ENCODE measurements at places on chromosomes 3 and 15.

DNA sequence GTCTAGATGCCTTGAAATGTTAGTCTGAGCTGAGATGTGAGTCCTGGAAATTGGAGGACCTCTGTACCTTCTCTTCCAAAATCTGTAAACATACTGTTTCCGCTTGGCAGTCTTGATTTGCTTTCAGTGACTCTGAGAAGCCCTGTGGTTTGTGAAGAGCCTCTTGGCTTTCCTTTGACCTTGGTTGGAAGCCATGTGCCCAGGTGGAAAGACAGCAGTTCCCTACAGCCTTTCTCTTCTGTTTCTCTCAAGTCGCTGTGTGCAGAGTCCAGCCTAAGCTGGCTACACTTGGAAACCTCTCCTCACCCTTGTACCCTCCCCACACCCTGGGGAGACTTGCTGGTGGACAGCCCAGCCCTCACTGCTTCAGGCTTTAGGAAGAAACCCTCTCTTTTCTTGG lies 129.8 kb upstream of the CTDSPL start:
- no peak for DNase-seq

- no peak for DNase-seq
Observed at GRCh38 chr3:70646635-70647034, 334.2 kb upstream of the MDFIC2 start.

DNA sequence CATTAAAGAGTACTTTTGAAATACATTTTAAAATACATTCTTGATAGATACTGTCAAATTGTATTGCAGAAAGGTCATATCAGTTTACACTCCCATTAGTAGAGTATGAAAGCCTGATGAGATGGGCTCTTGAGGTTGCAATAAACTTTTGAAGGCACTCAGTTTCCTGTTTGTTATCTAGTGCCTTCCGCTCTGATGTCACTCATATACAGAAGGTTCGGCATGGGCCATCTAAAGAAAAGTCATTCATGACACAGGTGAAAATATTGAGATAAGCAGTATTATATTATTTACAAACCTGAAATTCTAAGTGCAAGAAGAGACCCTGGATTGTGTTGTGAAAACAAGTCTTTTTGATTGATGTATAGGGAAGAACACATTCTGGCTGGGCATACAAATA lies 36.5 kb upstream of the DENND4A start:
- no peak for DNase-seq

GRCh38 chr15:48475600-48476395 lies 144.6 kb downstream of the DUT start:
- DNase-seq, result no peak

- peak; percentile 46 for DNase-seq
Observed at GRCh38 chr3:71956069-71956340, 171.1 kb upstream of the PROK2 start.

GRCh38 chr15:75639191-75639708 lies 774 bp downstream of the IMP3 start:
- DNase-seq, result no peak

GRCh38 chr3:61674596-61674995 lies 113.2 kb downstream of the PTPRG start:
- DNase-seq, result no peak

DNA sequence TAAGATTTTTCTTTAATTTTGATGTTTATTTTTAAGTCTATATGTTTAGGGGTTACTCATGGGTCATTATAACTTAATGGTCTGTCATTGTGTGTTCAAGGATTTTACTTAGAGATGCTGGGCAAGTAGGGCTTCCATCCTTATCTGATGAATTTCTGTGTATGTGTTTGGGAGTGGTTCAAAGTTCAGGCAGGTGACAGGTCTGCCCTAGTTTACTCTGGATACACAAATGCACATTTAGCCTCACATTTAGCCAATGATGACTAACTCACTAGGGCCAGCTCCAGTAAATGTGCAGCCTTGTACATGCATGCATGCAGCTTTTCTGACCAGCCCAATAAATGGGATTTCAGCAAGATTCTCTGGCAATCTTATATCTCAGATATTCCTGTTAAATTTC lies 554.1 kb downstream of the SI start:
- DNase-seq, result no peak

- DNase-seq, result no peak
Observed at GRCh38 chr15:49506341-49506740, 83.3 kb downstream of the FGF7 start.

DNA sequence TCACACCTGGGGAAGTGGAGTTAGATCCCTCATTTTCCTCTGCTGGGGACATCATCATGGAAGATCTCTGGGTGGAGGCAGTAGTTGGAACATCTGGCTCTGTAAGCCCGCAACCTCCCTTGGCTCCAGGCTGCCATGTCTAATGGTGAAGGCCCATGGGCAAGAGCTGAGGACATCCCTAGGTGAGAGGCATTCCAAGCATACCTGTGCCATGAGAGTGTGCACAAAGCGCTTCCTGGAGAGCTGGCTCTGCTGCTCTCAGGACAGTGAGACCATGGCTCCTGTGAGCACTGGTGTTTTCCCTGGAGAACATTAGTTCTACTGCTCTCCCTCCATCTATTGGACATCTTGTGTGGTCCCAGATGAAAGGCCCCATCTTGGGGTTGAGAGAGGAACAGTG lies 7.7 kb downstream of the MAPKAPK3 start:
- no peak for DNase-seq

DNA sequence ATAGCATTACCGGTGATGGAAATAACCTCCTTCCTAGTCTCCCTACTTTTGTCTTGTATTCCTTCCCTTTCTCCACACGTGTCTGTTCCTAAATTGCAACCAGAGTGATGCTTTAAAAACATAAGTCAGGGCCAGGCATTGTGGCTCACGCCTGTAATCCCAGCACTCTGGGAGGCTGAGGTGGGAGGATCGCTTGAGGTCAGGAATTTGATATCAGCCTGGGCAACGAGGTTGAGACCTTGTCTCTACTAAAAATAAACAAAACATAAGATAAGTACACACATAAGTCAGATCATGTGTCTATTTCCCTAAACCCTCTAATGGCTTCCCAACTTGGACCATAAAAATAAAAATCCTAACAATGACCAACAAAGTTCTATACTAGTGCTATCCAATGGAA lies 18.4 kb downstream of the ARMC8 start:
- DNase-seq, result no peak

GRCh38 chr3:20310629-20311028 lies 124.6 kb upstream of the SGO1 start:
- DNase-seq, result no peak

- peak; percentile 78 for DNase-seq
Observed at GRCh38 chr3:184740509-184741258, 28.8 kb upstream of the MAGEF1 start.

DNA sequence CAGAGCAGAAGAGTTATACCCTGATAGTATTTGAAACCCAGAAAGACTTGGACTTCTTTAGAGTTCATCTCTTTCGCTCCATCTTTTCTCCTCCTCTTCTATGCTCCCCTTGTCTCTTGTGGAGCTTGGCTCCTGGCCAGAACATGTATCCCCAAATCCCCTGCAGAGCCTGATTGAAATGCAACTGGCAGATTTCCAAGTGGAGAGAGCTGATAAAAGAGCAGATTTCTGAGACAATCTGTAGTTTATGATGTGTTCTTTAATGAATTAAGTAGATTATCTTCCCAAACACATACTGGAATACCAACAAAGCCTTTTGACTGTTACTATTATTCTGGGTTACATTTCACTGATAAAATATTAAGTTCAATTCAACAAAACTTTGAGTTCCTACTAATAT lies 33.4 kb downstream of the UNC13C start:
- no peak for DNase-seq

DNA sequence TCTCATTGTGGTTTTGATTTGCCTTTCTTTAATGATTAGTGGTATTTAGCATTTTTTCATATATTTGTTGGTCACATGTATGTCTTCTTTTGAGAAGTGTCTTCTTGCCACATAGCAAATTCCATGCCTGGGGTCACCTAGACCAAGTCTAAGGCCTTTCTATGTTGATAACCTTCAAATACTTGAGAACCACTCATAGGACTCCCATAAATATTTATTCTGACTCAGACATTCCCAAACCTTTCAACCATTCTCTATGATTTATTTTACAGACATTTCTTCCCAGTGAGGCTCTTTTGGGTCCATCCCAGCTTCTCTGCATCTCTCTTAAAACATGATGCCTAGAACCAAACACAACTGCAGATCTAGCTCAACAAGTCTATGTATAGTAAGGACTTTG lies 69.2 kb downstream of the ATP8B4 start:
- DNase-seq, result peak; percentile 53

- DNase-seq, result no peak
Observed at GRCh38 chr3:13223574-13224237, 150.5 kb upstream of the IQSEC1 start.

GRCh38 chr3:131553495-131554247 lies 50.9 kb upstream of the MRPL3 start:
- no peak for DNase-seq

GRCh38 chr3:195549931-195550519 lies 6.9 kb upstream of the PPP1R2 start:
- no peak for DNase-seq

GRCh38 chr3:9550999-9551398 lies 2.6 kb downstream of the LHFPL4 start:
- no peak for DNase-seq

DNA sequence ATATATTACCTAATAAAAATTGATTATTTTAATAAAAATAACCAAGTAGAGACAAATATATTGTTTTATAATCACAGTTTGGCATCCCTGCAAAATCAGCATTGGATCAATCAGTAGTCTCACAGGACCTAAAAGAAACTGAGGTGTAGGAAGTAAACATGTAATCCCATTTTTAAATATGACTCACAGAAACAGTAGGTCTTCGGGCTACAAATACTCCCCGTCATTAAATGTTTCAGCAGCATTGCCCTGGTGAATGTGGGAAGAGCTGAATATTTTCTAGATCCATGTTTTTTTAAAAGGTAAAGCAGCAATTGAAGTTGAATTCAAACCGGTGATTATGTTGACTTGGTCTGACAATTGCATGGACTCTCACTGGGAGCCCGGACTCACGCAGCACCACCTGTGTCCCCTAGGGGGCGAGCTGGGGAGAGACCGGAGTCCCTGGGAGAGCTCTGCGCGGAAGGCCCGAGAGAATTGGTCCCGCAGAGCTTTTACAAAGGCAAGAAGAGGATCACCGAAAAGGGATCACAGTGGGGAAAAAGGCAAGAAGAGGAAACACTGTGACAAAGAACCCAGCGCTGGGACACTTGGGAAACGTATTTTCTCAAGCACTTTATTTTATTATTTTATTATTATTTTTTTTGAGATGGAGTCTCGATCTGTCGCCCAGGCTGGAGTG lies 17.2 kb upstream of the USP3 start:
- peak; percentile 74 for DNase-seq

- no peak for DNase-seq
Observed at GRCh38 chr3:149235599-149236424, 14.2 kb upstream of the CP start.

DNA sequence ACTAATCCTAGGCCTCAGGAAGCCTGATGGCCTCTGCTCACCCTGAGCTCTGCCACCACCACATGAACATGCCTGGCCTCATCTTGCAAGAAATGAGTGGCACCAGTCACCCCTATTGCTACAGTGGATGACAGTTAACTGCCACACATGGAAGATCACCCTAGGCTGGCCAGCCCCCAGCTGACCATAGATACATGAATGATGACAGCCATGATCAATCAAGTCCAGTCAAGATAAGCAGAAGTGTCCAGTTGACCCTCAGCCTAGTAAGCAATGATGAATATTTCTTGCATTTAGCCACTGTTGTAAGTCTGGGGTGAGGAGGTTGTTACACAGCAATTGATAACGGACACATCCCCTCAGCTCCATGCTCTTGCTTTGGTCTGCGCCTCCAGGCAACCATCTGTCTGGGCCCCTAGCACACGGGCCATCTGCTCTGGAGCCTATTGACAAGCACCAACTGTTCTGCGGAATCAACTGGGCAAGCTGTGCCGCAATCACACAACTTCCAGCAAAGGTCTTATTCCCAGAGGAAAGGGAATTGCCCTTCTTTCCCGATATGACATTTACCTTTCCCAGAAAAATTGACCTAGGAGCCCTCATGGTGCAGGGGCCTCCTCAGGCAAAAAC lies 2.2 kb upstream of the LYZL4 start:
- DNase-seq, result no peak

DNA sequence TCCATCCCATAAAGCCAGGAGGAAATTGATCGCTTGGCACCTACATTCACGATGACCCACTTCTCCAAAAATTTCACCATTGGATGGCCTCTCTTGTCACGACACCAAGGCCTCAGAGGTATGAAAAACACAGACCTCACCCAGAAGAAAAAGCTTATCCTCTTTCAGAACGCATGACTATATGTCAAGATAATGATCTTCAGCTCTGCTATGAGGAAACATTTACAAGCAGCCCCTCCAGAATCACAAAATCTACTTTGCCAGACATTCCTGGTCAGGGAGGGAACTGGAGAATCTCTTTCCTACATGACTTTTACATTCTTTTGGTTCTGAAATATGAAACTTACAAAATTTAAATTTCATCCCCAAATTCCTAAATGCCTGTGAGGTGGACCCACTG lies 122.7 kb downstream of the WNT5A start:
- DNase-seq, result peak; percentile 84

- DNase-seq, result peak; percentile 20
Observed at GRCh38 chr15:84749111-84749991, 959 bp downstream of the ZNF592 start.

DNA sequence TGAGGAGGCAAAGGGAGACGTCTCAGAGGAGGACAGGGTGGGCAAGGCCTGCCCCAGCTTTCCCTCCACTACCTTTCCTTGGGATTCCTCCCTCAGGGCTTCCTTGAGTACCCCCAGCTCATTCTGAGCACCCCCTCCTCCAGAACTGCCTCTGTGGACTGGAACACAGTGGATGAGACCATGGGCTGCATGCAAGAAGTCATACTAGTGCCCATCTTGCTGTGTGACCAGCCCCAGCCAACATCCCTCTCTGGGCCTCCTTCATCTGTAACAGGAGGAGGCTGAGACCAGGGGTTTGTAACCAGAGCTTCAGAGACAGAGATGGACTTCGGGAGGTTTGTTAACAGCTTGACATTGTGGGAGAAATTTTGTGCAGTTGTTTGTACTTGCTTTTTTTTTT lies 25.6 kb downstream of the FEM1B start:
- no peak for DNase-seq

DNA sequence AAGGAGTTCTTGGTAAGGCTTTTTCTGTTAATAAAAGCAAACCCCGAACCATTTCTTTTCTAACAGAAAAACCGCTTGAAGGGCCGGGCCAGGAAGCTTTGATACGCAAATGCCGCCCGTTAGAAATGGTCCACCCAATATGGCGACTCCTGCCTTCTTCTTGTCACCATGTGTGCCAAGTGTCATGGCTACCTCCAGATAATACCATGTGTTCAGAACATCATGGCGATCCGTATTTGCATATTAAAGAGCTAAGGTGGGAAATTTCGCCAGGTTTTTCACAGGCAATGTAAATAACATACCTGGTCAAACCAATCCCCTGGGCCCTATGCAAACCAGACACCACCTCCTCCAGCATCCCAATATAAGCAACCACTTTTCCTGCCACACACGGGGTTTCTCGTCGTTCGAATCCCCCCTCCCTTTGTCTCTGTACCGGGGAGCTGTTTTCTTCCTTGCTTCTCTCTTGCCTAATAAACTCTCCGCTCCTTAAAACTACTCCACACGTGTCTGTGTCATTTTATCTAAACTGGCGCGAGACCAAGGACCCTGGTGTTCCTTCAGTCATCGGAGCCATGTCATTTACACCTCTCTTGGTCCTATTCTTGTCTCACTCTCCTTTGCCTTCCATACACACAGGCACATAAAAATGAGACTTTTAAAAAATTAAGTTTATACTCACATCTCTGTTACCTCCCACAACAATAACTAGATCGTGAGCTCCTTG lies 34.5 kb downstream of the NCEH1 start:
- DNase-seq, result no peak
